ENCODE measurements at places on chromosomes 1 and 21.

GRCh38 chr1:972726-973458 is 6.6 kb downstream of the PLEKHN1 start:
- no peak for DNase-seq

DNA sequence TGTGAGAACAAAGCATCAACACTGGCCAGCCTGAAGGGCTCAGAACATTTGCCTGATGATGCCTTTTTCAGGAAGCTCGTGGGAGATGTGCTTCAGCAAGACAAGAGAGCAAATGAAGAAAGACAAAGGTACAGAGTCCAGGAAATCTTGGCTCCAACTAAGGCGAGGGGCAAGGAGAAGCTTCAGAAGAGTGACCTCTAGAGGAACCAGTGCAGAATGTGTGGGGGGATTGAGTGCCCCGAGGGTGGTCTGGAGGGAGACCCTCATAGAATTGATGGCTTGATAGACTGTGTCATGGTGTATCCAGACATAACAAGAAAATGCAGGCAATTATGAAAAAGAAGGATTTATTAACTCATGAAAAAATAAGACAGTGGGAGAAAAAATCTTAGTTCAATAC is 15.3 kb upstream of the NLRP3 start:
- DNase-seq, result no peak

- DNase-seq, result no peak
Observed at GRCh38 chr1:33753087-33753856, 110.6 kb upstream of the HMGB4 start.

- no peak for DNase-seq
Observed at GRCh38 chr1:54945393-54945936, 35.0 kb upstream of the TMEM61 start.

DNA sequence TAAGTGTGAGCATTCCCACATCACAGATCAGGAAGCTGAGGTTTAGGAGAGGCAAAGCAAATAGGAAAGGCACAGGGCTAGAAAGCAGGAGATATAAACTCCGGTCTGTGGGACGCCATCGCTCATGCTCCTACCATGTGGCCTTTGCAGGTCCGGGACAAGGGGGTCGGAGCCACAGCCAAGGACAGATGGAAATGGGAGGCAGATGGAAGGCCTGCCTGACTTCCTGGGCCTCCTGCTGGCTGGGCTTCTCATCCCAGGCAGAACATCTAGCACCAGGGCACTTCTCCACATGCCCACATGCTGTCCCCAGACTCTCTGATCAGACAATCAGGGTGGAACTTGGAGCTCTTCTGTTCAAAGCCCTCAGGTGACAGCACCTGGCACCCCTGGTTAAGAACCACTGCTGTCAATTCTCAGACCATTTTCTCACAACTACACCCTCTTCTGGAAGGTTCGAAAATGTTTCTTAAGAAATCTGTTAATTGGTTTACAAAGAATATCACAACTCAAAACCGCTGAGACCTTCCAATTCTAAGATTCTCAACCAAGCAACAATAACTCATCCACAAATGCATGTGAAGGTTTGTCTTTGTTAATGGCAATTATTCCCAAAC is 173.3 kb upstream of the EDN2 start:
- no peak for DNase-seq

DNA sequence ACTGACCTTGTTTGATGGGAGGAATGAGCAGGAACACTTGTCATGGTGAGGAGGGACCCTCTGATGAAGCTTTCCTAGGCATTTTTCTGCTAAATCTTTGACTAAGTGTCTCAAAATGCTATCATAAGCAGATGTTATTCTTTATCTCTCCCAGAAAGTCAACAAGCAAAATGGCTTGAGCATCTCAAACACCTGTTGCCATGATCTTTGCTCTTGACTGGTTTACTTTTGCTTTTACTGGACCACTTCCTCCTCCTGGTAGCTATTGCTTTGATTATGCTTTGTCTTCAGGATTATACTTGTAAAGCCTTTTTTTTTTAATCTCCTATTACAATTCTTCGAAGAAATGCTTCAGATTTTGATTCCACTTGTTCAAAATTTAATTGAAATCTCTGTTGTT is 157.4 kb downstream of the GPR52 start:
- DNase-seq, result no peak

DNA sequence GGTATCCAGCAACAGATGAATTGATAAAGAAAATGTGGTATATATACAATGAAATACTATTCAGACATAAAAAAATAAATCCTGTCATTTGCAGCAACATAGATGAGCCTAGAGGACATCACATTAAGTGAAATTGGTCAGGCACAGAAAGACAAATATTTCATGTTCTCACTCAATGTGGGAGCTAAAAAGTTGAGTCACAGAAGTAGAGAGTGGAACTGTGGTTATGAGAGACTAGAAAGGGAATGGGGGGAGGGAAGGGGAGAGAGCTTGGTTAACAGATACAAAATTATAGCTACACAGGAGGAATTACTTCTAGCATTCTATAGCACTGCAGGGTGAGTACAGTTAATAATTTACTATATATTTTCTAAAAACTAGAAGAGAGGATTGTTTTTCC is 37.1 kb upstream of the SERPINC1 start:
- no peak for DNase-seq

- DNase-seq, result no peak
Observed at GRCh38 chr1:84143796-84144565, at the start of gene PRKACB. Gene PRKACB (plus strand): TSS chr1:84144271. CDS start chr1:84144362, 91 bp downstream.

- no peak for DNase-seq
Observed at GRCh38 chr21:40562242-40563002, 284.5 kb downstream of the DSCAM start.

DNA sequence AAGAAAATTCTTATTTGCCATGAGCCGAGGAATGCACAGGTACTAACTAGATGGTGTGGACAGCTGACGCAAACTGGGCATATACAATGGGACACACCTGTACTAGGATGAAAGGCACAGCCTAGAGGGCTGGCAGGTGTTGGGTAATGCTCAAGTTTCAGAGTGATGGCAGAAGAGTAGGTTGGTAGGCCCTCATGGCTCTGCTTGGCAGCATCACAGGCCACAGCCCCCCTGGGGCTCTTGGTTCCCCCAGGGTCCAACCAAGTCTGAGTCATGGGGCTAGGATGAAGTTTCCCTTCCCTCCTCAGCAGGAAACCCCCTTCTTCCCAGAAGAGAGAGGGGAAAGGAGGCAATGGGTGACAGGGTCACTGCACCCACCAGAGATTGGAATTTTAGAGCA is 35.2 kb downstream of the SPEN start:
- no peak for DNase-seq

- DNase-seq, result peak; percentile 77
Observed at GRCh38 chr21:32371913-32372314, 20.9 kb downstream of the URB1 start.
